ENCODE measurements at places on chromosomes 11 and 22.

- DNase-seq, result no peak
Measured at GRCh38 chr11:65745049-65745448, 24.5 kb upstream of the RNASEH2C start.

GRCh38 chr22:19228179-19228578 is 49.6 kb upstream of the SLC25A1 start:
- no peak for DNase-seq

- DNase-seq, result no peak
Measured at GRCh38 chr11:18012122-18012905, 533 bp downstream of the SERGEF start.

- no peak for DNase-seq
Measured at GRCh38 chr11:29937526-29937925, 79.3 kb downstream of the KCNA4 start.

DNA sequence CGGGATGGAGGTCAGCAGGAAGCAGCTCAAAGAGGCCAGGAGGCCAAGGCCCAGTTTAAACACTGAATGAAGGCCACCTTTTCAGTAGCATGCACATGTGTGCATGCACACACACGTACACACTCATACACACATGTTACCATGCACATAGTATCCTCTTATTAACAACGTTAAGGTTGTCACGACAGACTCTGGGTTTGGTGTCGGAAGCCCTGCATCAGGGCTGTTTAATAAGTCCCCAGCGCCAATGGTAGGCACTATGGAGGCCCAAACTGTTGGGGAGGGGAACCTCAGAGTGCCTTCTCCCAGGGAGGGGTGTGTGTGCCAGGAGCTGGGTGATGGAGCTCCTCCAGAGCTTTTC is 39.5 kb upstream of the ADA2 start:
- no peak for DNase-seq

DNA sequence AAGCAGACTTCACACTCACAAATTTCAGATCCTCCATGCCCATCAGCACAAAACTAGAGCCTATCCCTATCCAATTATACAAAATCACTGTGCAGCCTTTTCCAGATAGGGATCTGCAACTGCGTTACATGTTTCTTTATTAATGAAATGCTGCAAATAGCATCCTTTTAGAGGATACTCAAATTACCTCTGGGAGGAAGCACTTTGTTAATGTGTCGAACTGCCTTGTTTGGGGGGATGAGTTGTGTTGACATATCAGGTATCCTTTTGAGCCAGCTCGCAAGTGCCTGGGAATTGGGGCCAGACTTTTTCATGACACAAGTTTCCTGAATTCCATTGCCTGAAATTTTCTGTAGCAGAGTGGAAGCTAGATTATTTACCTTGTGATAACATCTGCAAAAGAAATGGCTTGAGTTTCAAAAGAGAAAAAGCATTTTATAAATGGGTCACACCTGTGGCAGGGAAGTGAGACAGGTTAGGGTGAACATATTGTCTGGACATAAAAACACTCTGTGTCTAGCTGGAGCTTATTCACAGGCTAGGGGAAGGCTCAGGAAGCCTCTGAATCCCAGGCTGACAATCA is 299.1 kb upstream of the MTNR1B start:
- no peak for DNase-seq

DNA sequence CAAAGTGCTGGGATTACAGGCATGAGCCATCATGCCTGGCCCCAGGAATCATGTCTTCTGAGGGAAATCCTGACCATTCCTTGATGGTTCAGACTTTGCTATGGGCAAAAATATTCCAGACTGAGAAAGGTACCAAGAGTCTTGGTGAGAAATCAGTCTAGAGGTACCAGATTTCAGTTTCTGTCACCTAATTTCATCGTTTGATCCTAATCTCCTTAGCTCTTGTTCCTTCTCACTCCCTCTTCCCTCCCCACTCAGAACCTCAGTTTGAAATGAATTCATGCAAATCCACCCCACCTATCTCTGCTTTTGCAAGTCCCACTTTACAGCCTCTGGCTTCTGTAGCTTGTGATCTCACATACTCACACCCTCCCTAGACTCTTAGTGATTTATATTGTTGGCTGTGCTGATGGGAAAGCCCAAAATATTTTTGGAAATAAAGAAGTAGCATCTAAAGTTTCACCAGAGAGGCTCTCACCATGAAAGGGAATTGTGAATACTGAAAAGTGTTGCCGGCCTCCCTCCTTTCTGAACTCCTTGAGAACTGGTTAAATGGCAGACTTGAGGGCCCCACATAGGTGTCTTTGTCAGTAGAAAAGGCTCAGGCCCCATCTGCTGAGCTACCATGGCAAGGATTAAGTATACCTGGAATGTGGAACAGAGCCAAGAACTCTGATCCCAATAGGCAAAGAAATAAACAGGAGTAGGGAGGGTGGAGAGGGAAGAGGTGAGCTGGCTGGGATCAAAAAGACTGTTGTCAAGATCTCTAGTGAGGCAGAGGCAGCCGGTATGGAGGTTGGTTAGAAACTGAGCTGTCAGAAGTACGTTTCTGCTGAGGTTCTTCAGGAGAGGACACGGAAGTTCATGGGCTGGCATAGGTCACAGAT is 190.5 kb upstream of the MTMR2 start:
- no peak for DNase-seq
